ENCODE measurements at places on chromosomes 6 and 20.

- DNase-seq = peak; percentile 23
These were observed 13.2 kb upstream of the ARMC12 start for GRCh38 chr6:35723587-35723986.

GRCh38 chr6:33128318-33128717 is 52.5 kb downstream of the HLA-DPB1 start:
- no peak for DNase-seq

DNA sequence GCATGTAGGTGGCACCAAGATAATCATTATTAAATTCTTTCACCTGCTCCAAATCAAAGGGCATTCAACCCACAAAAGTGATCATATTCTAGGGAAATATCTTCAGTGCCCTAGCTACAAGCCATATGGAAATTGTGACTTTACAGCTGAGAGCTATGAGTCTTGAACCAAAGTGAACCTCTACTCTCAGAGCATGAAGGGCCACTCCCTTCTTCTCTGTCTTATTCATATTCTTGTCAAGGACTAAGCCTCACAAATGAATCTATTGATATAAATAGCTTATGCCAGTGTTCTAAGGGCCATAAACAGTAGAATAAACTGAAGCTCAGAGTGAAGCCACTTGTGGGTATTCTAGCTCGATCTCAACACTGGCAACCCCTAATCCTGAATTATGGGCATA is 29.6 kb downstream of the SPINT4 start:
- DNase-seq = no peak

DNA sequence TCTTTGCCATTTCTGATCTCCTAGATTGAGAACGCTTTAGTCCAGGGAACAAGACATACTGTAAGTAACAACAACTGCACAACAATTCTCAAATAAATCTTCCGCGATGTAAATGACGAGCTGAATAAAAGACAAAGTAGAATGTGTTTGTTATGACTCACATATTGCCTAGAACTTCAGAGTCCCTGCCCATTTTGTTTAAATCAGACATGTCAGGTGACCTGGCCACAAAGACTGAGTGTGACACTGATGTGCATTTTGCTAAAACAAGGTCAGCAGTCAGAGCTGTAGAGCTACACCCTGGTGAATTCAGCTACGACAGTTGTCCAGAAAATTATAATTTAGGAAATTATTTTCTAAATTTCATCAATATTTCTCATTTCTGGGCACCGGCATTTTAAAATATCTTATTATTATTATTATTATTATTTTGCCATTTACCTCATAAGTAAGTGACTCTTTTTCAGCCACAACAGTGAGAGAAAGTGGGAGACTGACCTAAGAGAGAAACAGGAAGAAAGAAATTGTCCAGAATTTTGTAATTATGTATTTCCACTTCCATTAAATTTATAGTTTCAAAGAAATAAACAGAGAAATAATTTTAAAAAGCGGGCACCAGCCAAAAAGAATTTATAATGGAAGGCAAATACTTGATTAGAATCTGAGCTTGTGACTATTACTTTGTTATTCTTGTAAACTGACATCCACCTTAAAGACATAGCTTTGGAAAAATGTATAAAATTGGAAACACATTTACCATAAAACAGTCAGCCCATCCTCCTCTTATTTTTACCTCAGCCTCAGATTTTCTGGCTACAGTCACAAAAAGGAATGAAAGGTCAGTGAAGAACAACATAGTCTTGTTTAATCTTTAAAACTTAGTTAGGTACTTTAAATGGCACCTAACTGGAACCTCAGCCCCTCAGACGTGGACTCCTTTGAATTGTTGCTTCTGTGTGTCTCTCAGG is 157.0 kb upstream of the CITED2 start:
- no peak for DNase-seq

DNA sequence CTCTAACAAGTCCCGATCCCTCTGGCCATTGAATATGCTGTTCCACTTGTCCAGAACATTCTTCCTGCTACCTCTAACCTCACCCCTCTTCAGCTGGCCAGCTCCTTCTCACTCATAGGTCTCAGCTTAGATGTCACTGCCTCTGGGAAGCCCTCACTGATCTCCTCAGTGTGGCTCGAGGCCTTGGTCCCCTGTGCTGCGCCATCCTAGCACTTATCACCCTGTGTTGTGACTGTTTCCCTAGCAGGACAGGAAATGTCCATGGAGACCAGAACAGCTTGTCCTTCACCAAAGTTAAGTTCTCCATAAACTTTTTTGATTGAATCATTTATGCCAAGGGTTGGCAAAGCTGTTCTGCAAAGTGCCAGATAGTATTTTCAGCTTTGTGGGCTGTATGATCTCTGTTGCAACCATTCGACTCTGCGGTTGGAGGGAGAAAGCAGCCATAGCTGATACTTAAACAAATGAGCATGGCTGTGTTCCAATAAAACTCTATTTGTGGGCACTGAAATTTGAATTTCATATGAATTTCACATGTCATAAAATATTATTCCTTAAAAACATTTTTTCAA is 6.5 kb upstream of the BNIP5 start:
- no peak for DNase-seq

- DNase-seq = peak; percentile 70
These were observed 26.2 kb downstream of the TTBK1 start for GRCh38 chr6:43269273-43270007.

- DNase-seq = no peak
These were observed 178.3 kb upstream of the MCHR2 start for GRCh38 chr6:100172322-100172713.

Data from activated T-cell treated with anti-CD3 and anti-CD28 coated beads, Interleukin-2, amount 50 U/mL, for 24 hours (primary cell).